ENCODE measurements at places on chromosomes 2 and 18.

- DNase-seq = no peak
Measured at GRCh38 chr2:42651057-42651456, 82.6 kb downstream of the MTA3 start.

- no peak for DNase-seq
Measured at GRCh38 chr2:11311543-11311942, 32.9 kb downstream of the ROCK2 start.

DNA sequence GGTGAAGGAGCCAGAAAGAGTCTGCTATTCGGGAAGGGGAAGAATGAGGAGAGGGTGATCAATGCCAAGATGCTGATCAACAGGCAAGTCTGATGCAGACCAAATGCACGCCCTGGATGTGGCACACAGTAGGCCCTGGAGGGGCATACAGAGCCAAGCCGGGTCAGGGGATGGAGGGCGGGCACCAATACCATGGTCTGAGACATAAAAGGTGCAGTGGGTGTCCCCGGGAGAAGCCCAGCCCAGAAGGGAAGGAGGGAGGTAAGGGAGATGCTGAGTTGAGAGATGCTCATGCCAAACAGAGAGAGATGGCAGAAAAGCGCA lies 66.6 kb upstream of the ID2 start:
- no peak for DNase-seq

GRCh38 chr2:231336236-231336635 lies 59.3 kb upstream of the B3GNT7 start:
- no peak for DNase-seq

- no peak for DNase-seq
Measured at GRCh38 chr2:177622521-177622920, 229.9 kb downstream of the AGPS start.

- DNase-seq = no peak
Measured at GRCh38 chr18:30522288-30522929, 520.1 kb downstream of the DSC3 start.

- no peak for DNase-seq
Measured at GRCh38 chr2:62116983-62117382, 78.9 kb upstream of the B3GNT2 start.

Measured in posterior vena cava (tissue), 2 donors.